ENCODE measurements at places on chromosomes 1 and 21. TPM values are rescaled to one million over a fixed set of nuclear protein-coding genes. Genes with fewer than 3 reads are reported as not detected.

Gene GSTM5
- total RNA-seq: 2.6 TPM

DNA sequence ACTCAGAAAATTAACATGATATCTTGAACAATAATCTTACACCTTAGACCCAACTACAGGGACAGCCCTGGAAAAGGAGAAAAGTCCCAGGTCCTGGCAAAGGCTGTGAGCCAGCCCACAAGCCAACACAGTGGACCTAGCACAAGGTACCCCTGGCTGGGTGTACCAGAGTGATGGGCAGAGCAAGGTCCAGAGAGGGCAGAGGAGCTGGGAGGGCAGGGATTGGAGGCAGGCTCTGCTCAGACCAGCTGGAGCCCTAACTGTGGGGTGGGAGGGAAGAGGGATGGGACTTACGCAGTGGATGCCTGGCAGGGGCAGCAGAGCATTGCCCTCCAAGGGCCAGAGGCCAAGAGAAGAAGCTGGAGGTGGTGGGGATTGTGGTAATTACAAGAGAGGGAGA lies 101.6 kb downstream of the KCND3 start:
- no peaks in the 10 kb centered on the region for H3K36me3 ChIP-seq
- no peak overlapping the region for H3K4me3 ChIP-seq
- H3K4me1 ChIP-seq: no peaks in the 10 kb centered on the region
- peaks cover under 1% of the 10 kb centered on the region for H3K27me3 ChIP-seq
- DNase-seq: no peak

- no peaks in the 10 kb centered on the region for H3K36me3 ChIP-seq
- no peak for DNase-seq
- H3K4me3 ChIP-seq: no peak overlapping the region
Observed at GRCh38 chr1:186212568-186213224, 162.4 kb downstream of the TPR start.

Gene LRIG2
- total RNA-seq: 30.4 TPM

DNA sequence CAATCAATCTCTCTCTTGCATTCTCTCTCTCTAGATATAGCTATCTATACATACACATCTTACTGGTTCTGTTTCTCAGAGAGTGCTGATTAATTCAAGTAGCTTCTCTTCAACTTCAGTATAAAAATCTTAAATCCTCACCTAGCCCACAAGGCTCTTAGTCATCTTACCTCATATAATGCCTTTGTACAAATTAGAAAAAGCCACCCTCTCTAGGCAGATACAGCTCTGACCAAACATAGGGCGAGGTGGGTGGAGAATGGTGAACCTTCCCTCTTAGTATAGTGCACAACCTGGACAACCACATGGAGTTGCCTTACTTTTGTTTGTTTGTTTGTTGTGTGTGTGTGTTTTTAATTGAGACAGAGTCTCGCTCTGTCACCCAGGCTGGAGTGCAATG lies 5.1 kb upstream of the INAVA start:
- no peaks in the 10 kb centered on the region for H3K36me3 ChIP-seq
- no peak for DNase-seq
- H3K27ac ChIP-seq: no peak overlapping the region
- H3K27me3 ChIP-seq: peaks cover 35% of the 10 kb centered on the region

- peaks cover 4% of the 10 kb centered on the region for H3K4me1 ChIP-seq
- no peaks in the 10 kb centered on the region for H3K36me3 ChIP-seq
- H3K4me3 ChIP-seq: no peak overlapping the region
- no peak for DNase-seq
Observed at GRCh38 chr1:111585447-111586086, 34.0 kb upstream of the RAP1A start.

DNA sequence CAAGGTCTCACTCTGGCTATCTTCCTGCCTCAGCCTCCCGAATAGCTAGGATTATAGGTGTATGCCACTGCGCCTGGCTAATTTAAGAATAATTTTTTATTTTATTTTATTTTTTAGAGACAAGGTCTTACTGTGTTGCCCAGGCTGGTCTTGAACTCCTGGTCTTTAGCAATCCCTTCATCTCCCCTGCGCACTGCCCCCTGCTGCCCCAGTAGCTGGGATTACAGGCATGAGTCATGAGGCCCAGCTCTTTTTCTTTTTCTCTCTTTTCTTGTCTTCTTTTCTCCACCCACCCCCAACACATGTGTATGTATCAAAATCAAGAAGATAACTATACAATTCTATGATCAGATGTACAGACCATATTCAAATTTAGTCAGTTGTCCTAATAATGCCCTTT lies 87.2 kb downstream of the PEX14 start:
- no peak for DNase-seq
- no peak overlapping the region for H3K4me3 ChIP-seq
- H3K27me3 ChIP-seq: no peaks in the 10 kb centered on the region
- no peaks in the 10 kb centered on the region for H3K36me3 ChIP-seq

- DNase-seq: no peak
- H3K4me1 ChIP-seq: no peaks in the 10 kb centered on the region
- H3K27ac ChIP-seq: no peak overlapping the region
- no peaks in the 10 kb centered on the region for H3K36me3 ChIP-seq
Observed at GRCh38 chr1:85420199-85420598, 44.8 kb downstream of the DDAH1 start.

DNA sequence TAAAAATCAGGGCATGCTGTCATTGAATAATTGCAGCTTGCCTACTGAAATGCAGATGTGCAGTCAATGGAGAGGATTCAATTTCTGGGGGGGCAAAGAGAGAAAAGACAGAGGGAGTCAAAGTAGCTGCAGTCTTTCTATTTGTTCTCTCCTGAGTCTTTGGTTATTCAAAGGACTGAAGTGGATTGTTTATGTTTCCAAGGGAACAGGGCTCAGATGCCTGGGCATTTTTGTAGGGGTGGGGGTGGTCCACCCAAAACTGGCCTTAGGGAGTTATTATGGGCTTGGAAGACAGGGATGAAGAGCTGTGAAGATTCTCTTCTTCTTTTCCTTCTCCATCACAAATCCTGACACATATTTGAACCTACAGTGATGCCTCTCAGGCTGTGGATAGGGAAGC lies 408.8 kb upstream of the DAB1 start:
- DNase-seq: no peak
- no peaks in the 10 kb centered on the region for H3K27me3 ChIP-seq
- no peaks in the 10 kb centered on the region for H3K36me3 ChIP-seq
- no peak overlapping the region for H3K27ac ChIP-seq

GRCh38 chr1:18651713-18652112 lies 21.1 kb downstream of the PAX7 start:
- no peaks in the 10 kb centered on the region for H3K36me3 ChIP-seq
- DNase-seq: no peak
- no peak overlapping the region for H3K27ac ChIP-seq

Gene PLK3
- 114 TPM for total RNA-seq

GRCh38 chr1:32241001-32241763 lies 5.8 kb upstream of the FAM167B start:
- peak overlapping the region; percentile 54 for H3K4me3 ChIP-seq
- H3K36me3 ChIP-seq: no peaks in the 10 kb centered on the region
- no peaks in the 10 kb centered on the region for H3K27me3 ChIP-seq
- H3K27ac ChIP-seq: peak overlapping the region; percentile 59

DNA sequence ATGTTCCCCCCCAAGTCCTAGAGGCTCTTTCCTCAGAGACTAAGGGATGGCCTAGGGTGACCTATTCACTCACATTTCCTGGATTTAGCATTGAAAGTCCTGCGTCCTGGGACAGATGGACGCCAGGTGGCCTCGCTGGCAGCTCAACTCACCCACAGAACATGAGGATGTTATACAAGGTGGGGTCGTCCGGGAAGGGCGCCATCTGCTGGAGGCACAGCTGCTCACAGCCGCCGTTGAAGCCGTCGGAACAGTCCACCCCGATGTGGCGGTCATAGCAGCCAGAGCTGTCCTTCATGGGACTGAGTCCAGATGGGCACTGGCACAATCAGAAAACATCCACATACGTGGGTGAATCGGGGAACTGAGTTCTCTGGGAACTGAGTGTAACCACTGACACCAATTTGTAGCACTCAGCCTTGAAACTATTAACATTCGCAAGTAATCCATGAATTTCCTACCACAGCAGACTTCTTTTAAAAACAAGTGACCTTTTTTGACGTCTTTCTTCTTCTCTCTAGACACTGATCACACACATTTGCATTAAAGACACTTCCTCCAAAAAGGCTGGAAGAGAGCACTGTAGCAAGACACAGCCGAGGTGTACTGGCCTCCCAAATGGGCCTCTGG lies 215.4 kb downstream of the ASTN1 start:
- H3K27ac ChIP-seq: no peak overlapping the region
- H3K4me3 ChIP-seq: no peak overlapping the region
- no peaks in the 10 kb centered on the region for H3K36me3 ChIP-seq
- DNase-seq: no peak

Gene SPRR2D
- total RNA-seq: not detected

Gene ADGRL4
- total RNA-seq: 18.0 TPM

GRCh38 chr1:143643148-143643885 lies 328.5 kb downstream of the FAM72C start:
- H3K36me3 ChIP-seq: no peaks in the 10 kb centered on the region
- H3K27ac ChIP-seq: no peak overlapping the region
- H3K4me3 ChIP-seq: no peak overlapping the region

Gene FMO2
- 3.8 TPM for total RNA-seq

Gene THEM5
- total RNA-seq: 29.1 TPM

- H3K27ac ChIP-seq: no peak overlapping the region
- H3K27me3 ChIP-seq: no peaks in the 10 kb centered on the region
- H3K4me1 ChIP-seq: peaks cover 9% of the 10 kb centered on the region
- H3K4me3 ChIP-seq: no peak overlapping the region
Observed at GRCh38 chr1:152251391-152251790, 27.4 kb upstream of the HRNR start.

- peak within 1 kb of the TSS; percentile 34 for H3K4me3 ChIP-seq
- H3K4me1 ChIP-seq: peaks cover 39% of the 10 kb centered on the region
- peak within 1 kb of the TSS; percentile 75 for H3K27ac ChIP-seq
- H3K27me3 ChIP-seq: no peaks in the 10 kb centered on the region
Observed at GRCh38 chr1:202010180-202011015, at the start of gene ELF3. Gene ELF3 (plus strand): TSS chr1:202010587. CDS start chr1:202011137, 550 bp downstream.

Gene KCNE1
- total RNA-seq: 0.34 TPM

GRCh38 chr1:217373761-217374701 lies 256.9 kb downstream of the GPATCH2 start:
- no peaks in the 10 kb centered on the region for H3K4me1 ChIP-seq
- no peaks in the 10 kb centered on the region for H3K36me3 ChIP-seq
- no peaks in the 10 kb centered on the region for H3K27me3 ChIP-seq

Gene OR2T12
- not detected for total RNA-seq

Gene THRAP3
- 81.6 TPM for total RNA-seq

Gene FMO4
- total RNA-seq: 6.6 TPM

Gene NIBAN1
- total RNA-seq: 18.9 TPM

Gene CFHR2
- total RNA-seq: not detected

Gene SPRR1A
- total RNA-seq: not detected

- H3K27ac ChIP-seq: no peak overlapping the region
- no peak for DNase-seq
- H3K27me3 ChIP-seq: no peaks in the 10 kb centered on the region
- no peaks in the 10 kb centered on the region for H3K4me1 ChIP-seq
Observed at GRCh38 chr1:199913318-199913717, 114.2 kb upstream of the NR5A2 start.

GRCh38 chr1:170533298-170533697 lies 1.3 kb downstream of the GORAB start:
- H3K27ac ChIP-seq: no peak overlapping the region
- no peaks in the 10 kb centered on the region for H3K27me3 ChIP-seq
- peak overlapping the region; percentile 66 for H3K4me3 ChIP-seq
- DNase-seq: no peak
- peaks cover 33% of the 10 kb centered on the region for H3K4me1 ChIP-seq

GRCh38 chr1:94602802-94603625 lies 61.5 kb upstream of the F3 start:
- H3K4me1 ChIP-seq: no peaks in the 10 kb centered on the region
- DNase-seq: no peak
- H3K36me3 ChIP-seq: no peaks in the 10 kb centered on the region
- no peak overlapping the region for H3K27ac ChIP-seq

DNA sequence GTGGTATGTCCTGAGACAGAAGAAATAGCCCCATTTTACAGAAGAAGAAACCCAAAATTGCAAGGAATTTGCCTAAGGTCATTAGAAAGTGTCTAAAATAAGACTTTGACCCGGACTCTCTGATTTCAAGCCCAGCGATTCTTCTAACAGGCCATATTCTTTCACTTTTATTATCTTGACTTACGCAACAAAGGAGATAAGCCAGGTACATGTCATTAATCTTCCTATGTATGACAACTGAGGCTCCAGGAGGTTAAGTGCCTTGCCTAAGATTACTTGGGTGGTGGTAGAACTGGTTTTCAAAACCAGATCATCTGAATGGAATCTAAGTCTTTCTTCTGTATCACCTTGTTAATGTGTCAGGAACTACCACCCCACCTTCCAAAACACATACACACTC lies 124.3 kb downstream of the PBX1 start:
- no peaks in the 10 kb centered on the region for H3K36me3 ChIP-seq
- DNase-seq: no peak
- no peak overlapping the region for H3K27ac ChIP-seq
- peaks cover 12% of the 10 kb centered on the region for H3K4me1 ChIP-seq

GRCh38 chr1:30785714-30786113 lies 28.1 kb upstream of the LAPTM5 start:
- no peak for DNase-seq
- no peaks in the 10 kb centered on the region for H3K36me3 ChIP-seq
- H3K27me3 ChIP-seq: no peaks in the 10 kb centered on the region
- H3K4me3 ChIP-seq: no peak overlapping the region
- no peak overlapping the region for H3K27ac ChIP-seq
- H3K4me1 ChIP-seq: peaks cover 20% of the 10 kb centered on the region

- no peaks in the 10 kb centered on the region for H3K4me1 ChIP-seq
- no peak overlapping the region for H3K27ac ChIP-seq
- no peaks in the 10 kb centered on the region for H3K27me3 ChIP-seq
- DNase-seq: no peak
- no peak overlapping the region for H3K4me3 ChIP-seq
- peaks cover 36% of the 10 kb centered on the region for H3K36me3 ChIP-seq
Observed at GRCh38 chr1:37954316-37954971, 7.6 kb upstream of the INPP5B start.

Gene NRIP1
- 18.4 TPM for total RNA-seq

Gene LRRC3
- 3.9 TPM for total RNA-seq

Gene HAPLN2
- 2.9 TPM for total RNA-seq
